ENCODE measurements at places on chromosomes 1 and 21.

DNA sequence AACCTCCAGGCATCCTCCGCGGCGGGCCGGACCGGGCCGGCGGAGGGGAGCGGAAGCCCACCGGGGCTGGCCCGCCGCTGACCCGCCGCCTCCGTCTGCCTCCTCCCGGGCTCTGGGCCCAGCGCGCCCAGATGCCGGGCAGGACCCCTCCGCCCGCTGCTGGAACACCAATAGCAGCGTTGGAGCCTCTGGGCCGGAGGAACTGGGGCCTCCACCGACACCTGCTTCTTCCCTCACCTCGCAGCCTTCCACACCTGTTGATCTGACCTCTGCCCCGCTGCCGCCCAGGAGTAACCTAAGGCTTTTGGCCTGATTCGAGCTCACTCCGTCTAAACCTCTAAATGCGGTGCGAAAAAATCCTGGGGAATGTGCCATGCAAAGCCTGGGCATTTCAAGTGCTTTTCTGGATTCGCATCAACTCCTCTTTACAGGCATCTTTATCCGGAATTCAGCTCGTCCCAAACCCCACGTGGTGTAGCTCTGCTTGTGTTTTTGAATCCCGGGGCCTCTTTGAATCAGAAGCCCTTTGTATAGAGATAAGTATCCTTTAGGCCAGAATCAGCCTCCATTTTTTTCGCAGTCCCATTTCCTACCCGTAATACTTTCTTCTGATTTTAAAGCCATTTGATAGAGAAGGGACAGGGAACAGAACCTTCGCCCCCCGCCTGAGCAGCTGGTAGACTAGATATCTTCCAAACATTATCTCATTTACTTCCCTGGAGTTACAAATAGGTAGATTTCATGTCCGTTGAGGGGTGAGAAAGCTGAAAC lies 680 bp upstream of the CNN3 start:
- DNase-seq: no peak

DNA sequence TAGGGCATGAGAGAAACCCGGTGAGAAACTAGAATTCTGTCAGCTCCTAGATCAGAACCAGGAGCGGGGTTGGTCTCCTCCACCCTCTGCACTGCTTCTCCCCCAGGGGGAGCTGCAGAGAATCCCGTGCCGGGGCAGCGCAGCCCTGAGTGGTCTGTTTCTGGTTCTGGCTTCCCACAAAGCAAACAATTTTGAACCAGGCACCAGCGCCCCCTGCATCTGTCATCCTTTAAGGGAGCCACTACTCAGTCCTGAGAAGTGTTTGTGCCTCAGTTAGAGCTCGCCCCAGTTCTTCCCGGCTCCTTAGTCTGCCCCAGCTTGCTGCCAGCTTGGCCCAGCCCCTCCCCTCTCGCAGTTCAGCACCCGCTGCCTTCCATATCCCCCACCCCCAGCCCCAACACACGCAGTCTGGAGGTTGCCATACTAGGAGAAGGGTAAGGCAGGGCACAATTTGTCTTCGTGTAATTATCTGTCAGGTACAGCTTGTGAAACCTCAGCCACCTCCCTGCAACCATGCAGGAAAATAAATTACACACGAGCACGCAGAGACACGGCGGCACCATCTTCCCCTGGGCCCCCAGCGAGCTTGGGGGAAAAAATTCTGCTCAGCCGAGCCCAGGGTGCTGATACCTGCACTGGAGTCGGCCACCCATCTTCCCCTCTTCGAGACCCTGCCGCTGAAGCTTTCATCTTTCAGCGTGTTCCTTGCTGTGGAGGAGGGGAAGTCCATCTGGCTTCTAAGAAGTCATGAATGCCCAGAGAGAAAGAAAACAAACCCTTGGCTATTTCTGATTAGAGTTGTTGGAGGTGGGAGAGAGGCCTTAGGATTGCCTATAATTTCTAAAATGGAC lies 62.6 kb upstream of the CD1D start:
- peak; percentile 16 for DNase-seq

DNA sequence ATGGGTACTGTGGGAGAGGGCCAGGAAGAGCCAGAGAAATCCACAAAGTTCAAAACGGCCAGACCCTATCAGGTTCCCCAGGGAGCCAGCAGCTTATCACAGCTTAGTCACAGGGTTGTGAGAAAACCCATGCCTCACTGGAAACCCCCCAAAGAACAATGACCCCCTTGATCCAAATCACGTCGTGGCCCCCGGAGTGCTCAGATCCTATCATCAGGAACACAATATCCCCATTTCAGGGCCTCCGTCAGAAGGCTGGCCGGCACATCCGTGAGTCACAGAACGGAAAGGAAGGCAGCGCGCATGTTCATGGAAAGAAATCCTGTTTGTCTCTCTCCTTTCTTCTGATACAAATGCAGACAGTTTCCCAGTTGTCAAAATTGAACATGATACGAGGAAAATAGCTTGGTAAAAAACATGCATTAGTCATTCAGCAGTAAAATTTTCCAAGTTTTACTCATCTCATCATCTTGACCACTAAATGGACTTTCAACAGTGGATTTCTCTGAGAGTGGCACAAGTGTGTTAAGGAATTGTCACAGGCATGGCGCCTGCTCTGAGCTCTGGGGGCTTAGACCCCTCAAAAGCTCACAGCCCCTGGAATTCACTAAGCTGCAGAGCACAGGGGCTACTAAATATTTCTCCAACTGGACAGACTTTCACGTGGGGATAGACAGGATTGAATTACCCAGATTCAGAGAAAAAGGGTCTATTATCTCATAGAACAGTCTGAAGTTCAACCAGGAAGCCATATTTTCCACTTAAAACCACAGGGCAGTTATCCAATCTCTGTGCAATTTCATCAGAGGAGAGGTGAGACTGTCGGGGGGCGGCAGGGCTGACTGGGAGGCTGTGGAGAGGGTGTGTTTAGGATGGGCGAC lies 124.8 kb downstream of the RIPK4 start:
- no peak for DNase-seq

DNA sequence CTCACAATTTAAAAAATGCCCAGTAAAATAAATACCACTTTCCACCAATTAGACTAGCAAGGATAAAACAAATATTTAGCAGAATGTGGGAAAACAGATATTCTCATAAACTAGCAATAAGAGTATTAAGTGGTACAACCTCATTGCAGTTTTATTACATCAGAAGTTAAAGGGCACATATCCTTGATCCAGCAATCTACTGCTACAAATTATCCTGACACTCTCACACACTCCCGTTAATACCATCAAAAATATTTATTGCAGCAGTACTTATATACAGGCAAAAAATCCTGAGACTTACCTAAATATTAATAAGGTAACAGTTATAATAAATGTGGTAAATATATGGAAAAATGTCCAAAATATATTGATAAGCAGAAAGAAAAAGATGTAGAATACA lies 44.3 kb downstream of the ZNF644 start:
- DNase-seq: no peak

- DNase-seq: no peak
These were observed 34.7 kb upstream of the PDE9A start for GRCh38 chr21:42618707-42619102.

DNA sequence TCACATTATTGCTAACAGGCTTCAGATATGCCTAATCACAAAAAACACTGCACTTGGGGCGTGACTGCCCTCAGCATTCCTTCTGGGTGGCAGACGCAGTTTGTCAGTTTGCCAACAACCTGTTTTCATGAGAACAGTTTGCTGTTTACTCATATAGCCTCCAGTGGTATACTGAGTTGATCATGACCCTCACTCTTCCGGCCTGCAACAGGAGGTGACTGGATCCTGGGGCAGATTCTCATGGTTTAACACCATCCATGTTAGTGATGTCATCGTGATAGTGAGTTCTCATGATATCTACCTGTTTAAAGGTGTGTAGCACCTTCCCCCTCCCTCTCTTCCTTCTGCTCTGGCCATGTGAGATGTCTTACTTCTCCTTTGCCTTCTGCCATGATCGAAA lies 555.2 kb downstream of the PLPP3 start:
- DNase-seq: no peak

- DNase-seq: peak; percentile 86
These were observed 105.2 kb downstream of the EDEM3 start for GRCh38 chr1:184649451-184649888.

GRCh38 chr21:46594276-46594675 lies 10.6 kb downstream of the S100B start:
- DNase-seq: no peak

- DNase-seq: no peak
These were observed 108.3 kb upstream of the CD34 start for GRCh38 chr1:208019257-208019656.

- DNase-seq: peak; percentile 81
These were observed at the start of gene LYPLAL1 for GRCh38 chr1:219173758-219174459. TSS of gene LYPLAL1 (plus strand) at chr1:219173878. CDS start at chr1:219173891, 13 bp downstream.

DNA sequence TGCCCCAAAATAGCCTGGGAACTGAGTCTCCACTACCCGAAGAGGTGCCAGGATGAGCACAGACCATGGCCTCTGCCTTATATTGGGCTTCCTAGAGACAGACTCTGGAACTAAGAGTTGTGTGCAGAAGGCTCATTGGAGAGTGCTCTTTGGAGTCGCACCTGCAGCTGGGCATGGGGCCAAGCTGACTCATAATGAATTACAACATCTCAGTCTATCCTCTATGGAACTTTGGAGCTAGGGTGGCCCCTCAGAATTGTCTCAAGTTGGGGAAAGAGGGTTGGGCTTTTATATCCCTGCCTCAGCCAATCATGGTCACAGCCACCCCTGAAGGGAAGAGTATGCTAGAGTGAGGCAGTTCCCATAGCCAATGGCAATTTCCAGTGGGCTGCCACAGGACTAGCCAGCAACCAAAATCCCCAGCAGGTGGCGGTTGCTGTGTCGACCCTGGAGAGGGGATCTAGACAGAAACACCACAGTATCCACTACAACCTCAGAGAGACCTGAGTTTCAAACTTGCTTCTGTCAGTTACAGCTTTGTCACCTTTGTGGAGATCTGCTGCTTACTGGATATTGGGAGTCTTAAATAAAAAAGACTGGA lies 93.8 kb downstream of the DMRTA2 start:
- no peak for DNase-seq

- DNase-seq: peak; percentile 58
These were observed 12.3 kb downstream of the ATP2B4 start for GRCh38 chr1:203638950-203639349.

DNA sequence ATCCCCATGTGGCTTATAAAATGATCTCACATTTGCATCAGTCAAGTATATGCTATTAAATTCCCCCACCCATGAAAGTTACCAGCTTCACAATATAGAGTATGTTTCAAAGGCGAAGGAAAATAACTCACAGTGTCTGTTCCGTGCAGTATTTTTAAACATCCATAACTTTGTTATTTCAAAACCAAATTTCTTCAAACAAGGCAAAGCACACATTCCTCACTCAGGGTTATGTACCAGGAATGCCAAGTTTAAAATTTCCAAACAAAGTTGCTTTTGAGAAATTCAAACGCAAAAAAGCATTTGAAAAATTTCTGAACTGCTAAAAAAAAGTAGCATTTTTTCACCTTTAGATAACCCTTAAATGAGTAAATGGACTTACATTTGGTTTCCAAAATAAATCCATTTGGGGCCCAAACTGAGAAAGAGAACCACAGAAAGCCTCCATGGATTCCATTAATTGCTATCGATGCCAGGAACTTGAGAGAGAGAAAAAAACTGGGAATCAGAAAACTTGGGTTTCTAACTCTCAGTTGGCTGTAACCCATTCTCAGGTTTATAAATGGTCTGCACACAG lies 149.5 kb downstream of the SLC30A10 start:
- DNase-seq: no peak

Data from MV-4-11 (cell line).